ENCODE measurements at places on chromosomes 16 and 17. TPM values are rescaled to one million over a fixed set of nuclear protein-coding genes. Genes with fewer than 3 reads are reported as not detected.

DNA sequence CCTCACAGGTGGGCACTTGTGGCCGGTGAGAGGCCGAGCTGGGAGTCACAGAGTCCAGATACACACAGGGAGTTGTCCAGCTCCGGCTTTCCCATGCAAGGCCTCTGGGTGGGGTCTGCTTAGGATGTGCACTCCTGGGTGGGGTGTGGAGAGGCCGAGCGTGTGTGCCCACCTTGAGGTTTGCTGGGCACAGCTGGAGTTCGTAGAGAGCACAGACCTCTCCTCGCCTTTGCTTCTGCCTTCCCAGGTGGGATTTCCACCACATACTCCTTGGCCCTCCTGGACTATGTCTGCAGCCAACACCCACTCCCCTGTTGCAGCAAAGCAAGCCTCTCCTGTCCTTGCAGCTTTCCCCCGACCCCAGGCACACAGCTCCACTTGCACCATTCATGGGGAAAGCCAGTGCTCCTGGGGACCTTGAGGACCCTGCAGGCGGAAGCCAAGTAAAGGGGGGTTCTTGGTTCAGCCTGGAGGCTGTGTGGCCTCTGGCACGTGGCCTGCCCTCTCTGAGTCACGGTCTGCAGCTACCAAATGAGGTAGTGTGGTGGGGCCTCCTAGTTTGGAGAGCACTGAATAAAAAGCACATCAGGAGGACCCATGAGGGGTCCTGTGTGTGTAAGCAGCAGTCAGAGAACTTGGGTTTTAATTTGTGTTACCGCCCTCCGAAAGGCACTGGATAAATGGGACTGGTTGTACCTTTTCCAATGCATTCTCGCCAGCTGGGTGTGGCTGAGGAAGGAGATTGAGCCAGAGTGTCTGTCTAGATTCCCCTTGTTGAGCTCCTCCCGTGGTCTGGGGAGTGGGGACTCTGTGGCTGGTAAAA is 31.5 kb downstream of the MPRIP start:
- DNase-seq, result no peak

The SYCE1L gene
- 4.7 TPM for total RNA-seq

- DNase-seq, result peak; percentile 35
Measured at GRCh38 chr17:78665952-78666920, 89.0 kb upstream of the DNAH17 start.

The CHST5 gene
- total RNA-seq, result 116 TPM

The SBK1 gene
- total RNA-seq, result 0.28 TPM

DNA sequence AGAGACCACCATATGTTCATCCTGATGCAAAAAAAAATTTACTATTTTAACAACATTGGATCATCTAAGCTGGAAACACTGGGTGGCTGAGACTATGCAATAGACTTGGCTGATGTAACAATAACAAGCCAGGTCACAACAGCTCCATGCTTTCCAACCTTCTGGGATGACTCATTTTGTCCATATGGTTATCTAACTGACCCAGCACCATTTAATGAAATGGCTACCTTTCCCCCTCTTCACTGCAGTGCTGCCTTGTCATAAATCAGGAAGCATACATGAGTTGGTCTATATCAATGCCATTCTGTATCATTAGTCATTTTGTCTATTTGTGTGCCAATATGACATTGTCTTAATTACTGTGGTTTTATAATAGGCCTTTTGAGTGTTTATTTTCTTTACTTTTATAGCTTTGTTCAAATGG is 217.6 kb upstream of the KCNJ16 start:
- DNase-seq, result no peak

The OR1A1 gene
- not detected for total RNA-seq

DNA sequence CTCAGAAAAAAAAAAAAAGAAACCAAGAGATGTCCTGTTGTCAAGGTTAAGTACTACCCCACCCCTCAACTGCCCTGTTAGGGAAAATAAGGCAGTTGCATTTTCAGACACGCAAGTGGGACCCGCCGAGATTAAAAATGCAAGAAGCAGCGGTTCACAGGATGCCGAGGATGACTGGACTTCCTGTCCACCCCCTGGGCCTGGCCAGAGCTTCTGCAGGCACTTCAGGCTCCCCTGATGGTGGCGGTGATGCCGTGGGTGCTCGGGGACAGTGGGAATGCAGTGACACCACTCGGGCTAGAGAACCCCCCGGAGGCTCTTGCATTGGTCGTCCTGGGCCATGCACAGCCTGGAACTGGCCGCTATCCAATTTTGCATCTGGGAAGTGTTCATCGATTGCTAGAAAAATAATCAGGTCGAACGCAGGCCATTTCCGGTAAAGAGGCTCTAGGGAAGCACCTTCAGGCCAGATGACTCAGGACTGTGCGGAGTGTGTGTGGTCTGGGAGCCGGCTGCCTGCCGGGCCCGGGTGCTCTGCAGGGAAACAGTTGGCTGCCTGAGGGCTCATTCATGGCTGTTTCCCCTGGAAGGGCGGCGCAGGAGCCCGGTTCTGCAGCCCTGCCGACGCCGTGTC is 13.4 kb upstream of the CRISPLD2 start:
- DNase-seq, result peak; percentile 29

- DNase-seq, result no peak
Measured at GRCh38 chr17:49699966-49700575, 7.7 kb downstream of the SLC35B1 start.

All from left colon (tissue), 2 donors.